ENCODE measurements at places on chromosomes 1 and 21.

GRCh38 chr1:53850082-53850673 is 12.1 kb upstream of the NDC1 start:
- DNase-seq: no peak

GRCh38 chr21:41188486-41189149 is 20.7 kb downstream of the BACE2 start:
- no peak for DNase-seq

GRCh38 chr1:202649553-202650392 is 60.5 kb downstream of the SYT2 start:
- DNase-seq: no peak

GRCh38 chr1:162882248-162882674 is 21.3 kb upstream of the CCDC190 start:
- DNase-seq: no peak

DNA sequence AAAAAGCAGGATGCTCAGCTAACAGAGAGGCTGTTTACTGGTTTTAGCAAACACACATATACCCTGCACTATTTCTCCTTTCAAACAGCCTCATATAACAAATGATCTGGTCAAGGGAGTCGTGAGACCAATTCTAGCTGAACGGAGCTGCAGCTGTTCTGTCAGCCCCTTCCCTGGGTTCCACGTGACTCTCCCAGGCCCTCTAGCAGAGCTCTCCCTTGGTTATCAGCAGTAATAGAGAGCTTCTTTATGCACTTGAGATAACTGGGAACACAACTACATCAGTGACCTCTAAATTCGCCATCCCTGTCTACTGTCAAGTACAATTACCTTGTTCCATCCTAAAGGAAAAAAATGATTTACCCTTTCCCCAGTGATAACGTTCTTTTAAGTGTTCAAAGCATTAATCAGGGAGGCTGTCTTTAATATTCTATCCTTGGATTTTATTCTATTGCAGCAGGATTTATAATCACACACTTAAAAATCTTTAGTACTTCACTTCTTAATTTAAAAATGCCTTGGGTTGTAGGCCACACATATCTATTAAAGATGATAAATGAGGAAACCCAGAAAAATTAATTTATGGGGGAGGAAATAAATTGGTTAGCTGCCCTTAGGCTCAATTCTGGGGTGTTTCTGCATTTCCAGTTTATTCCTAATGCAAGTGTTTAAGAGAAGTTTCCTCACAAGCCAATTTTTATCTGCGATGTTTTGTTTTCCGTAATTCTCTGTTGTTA is 28.2 kb downstream of the PTGER3 start:
- no peak for DNase-seq

- DNase-seq: peak; percentile 60
These were observed 619 bp downstream of the BCL9 start for GRCh38 chr1:147541672-147542568.

DNA sequence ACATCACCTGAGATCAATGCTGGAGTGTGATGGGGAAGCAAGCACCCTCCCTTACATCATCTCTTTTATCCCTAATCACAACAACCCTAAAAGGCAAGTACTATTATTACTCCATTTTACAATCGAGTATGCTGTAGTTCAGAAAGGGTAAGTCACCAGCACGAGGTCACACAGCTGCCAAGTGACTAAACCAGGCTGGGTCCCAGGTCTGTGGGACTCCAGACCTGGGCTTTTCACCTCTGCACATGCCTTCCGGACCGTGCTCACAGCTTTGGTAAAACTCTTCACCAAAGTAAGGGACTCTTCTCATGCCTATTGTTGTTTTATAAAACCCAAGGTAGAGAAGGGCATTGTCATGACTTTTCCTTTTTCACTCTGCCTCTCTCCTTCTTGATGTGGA is 130.9 kb downstream of the DMRTB1 start:
- DNase-seq: no peak

DNA sequence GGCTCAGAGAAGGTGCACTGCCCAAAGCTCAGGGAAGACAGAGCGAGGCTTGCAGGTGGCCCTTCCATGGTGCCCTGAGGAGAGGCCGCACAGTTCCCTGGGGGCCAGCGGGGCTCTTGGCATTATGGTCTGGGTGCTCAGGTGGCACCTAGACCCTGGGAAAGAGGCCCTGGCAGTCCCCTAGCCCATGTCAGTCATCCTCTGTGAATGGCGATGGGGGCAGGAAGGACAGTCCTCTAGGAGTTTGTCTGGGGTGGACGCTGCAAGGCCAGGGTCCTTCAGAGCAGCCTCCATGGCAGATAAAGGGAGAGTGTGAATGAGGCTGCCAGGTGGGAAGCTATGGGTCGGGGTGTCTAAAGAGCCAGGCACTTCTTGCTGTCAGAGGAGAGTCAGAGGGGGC is 345.9 kb upstream of the VAMP3 start:
- no peak for DNase-seq

DNA sequence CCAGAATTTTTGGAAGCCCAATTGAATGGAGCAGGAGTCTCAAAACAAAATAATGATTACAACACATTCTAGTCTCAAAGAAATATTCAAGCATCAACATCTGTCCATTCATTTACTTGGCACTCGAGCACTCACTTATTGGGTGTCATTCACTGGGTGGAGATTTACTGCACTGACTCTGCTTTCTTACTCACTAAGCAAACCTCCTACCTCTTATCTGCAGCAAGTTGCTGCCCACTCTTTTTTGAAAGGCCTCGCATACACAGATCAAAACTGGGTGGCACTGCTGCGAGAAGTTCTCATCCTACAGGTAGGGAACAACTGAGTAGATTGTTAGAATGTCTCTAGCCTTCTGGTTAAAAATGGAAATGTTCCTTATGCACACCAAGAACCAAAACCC is 18.0 kb downstream of the RHBDL2 start:
- DNase-seq: no peak

GRCh38 chr1:240808381-240808780 is 196.4 kb upstream of the GREM2 start:
- no peak for DNase-seq

DNA sequence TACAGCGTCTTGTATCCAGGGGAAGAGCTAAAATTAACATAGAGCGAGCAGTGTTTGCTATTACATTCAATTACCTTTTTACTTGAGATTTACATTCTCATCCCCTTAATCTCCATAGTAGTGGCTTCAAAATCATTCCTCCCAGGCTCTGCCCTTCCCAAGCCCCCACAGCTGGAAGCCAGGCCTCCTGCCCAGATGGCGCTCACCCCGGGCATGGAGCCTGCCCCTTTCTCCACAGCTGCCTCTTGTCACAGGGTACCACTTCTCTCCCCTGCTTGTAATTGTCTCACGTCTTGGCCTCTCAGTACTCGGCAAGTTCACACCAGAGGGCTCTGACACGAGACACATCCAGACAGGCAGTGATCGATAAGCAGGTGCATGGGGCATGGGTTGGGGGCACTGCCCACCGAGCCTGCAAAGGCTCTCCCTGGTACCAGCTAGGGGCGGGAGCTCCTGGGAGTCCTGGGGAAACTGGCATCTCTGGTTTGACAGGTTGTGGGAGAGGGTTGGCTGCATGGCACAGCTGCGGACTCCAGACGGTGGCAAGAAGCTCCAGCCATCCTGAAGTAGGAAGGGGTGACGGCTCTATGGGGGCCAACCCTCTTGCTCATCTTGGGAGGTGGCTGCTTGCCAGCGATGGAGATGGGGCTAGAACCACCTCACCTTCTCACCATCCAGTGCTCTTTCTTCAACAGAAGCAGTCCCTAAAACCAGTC is 20.1 kb downstream of the CASZ1 start:
- DNase-seq: no peak

- no peak for DNase-seq
These were observed 520.8 kb downstream of the NUF2 start for GRCh38 chr1:163842571-163842970.

- peak; percentile 77 for DNase-seq
These were observed 29.4 kb upstream of the USP24 start for GRCh38 chr1:55244476-55245099.

DNA sequence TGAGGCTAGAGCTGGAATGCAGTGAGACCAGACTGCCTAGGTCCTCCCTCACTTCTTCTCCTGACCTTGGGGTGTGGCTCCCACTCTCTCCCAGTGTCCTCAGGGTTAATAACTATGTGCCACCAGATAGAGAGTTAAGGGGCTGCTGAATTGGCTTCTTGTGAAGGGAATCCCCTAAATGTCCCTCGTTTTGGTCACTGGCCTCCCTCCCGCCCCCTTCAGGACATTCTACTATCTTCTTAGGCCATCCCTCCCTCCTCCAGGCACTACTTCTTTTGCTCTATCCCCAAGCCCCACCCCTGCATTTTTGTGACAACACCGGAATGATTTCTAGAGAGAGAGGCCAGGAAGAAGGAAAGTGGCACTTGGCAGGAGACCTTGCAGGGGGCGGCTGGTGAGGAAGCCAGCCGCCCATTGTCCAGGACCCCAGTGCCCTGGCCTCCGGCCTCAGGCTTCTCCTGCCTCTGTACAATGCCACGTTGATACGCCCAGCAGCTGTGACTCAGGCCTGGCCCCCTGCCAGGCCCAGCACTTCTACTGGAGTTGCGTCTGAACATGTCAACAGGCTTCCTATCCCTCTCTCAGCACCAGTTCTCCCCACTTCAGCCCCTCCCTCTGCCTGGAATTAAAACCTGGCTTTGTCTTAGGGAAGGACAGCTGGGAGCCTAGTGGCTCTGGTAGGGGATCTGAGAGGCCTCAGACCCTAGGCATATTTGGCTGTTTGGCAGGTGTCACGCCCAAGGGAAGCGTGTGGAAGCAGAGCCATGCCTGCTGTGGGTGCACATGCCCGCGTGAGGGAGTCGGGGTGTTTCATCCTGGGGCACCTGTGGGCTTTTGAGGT is 9.1 kb downstream of the LMNA start:
- DNase-seq: peak; percentile 99

GRCh38 chr1:201192261-201192788 is 1.7 kb downstream of the IGFN1 start:
- DNase-seq: peak; percentile 16

- peak; percentile 83 for DNase-seq
These were observed 71.2 kb upstream of the NBPF3 start for GRCh38 chr1:21368515-21369289.

GRCh38 chr1:31784356-31785019 is 20.3 kb upstream of the ADGRB2 start:
- DNase-seq: no peak

GRCh38 chr1:228902781-228903433 is 167.6 kb downstream of the RHOU start:
- peak; percentile 98 for DNase-seq

GRCh38 chr1:30990591-30990990 is 74.9 kb downstream of the PUM1 start:
- no peak for DNase-seq

GRCh38 chr1:85578321-85579295 is 2.0 kb upstream of the CCN1 start:
- DNase-seq: peak; percentile 97

DNA sequence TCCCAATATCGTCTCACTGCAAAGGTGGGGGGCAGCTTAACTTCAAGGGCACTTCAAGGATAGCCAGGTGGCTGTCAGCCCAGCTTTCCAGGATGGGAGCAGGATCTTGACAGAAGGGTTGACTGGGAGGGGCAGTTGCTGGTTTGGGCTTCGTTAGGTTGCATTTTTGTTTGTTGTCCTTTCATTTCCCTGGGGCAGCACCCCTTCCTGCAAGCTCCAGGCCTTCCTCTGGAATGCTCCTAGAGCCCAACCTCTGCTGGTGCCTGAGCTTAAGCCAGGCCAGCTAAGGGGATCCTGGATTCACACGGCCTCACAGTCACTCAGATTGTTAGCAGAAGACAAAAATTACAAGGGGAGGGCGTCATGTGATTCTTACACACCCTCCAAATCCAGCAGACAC is 4.1 kb upstream of the OLIG2 start:
- no peak for DNase-seq

- DNase-seq: no peak
These were observed 1.5 kb upstream of the HSPA13 start for GRCh38 chr21:14384453-14384852.

GRCh38 chr21:32320059-32320458 is 21.4 kb downstream of the MRAP start:
- no peak for DNase-seq

Measured in M059J (cell line).